ENCODE measurements at places on chromosomes 4 and X.

- no peak for DNase-seq
Measured at GRCh38 chrX:34147345-34147744, 15.2 kb upstream of the FAM47A start.

DNA sequence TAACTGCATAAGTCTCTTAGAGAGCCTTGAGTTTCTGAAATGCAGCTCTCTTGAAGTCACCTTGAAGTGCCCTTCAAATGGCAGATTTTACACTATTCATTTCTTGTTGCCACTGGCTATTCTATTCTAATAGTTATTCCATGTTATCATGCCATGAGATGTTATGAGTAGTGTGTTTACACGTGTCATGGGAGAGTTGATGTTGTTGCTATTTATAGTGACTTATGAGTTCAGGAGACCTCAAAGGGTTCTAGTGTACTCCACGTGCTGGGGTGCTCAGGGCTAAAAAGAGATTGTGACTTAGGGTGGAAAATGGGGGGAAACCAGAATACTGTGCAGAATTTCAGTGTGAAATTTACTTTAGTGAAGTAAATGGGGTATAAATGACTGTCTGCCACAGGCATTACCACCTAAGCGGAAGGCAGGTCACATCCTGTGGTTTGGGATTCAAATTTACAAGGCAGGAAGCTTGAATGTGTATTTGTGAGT lies 77.1 kb upstream of the SLC4A4 start:
- DNase-seq = no peak

DNA sequence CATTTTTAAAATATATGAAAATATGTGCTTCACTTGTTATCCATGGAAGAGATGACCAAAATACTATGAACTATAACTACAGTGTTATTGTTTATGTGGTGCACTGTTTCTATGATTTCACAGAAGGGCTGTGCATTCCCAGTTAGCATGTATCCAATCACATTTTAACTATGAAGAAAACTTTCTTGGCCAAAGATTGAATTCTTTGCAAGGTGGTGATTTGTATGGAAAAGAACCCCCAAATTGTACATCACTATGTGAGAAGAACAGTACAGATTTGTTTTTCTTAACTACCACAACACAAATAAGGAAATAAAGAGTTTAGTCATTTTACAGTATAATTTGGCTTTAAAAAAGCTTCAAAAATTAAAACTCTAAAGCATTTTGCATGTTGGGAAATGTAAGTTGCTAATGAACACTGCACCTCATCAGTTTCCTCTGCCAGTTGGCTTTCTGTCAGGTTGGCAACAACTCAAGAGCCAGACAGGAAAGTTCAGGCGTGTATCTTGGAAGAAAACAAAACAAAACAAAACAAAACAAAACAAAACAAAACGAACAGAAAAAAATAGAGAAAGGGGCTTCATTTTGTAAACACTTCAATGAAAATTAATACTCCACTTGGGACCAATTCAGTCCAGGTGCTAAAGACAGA lies 237.0 kb downstream of the SCFD2 start:
- no peak for DNase-seq

GRCh38 chr4:52843958-52844357 lies 18.2 kb upstream of the RASL11B start:
- no peak for DNase-seq

GRCh38 chr4:65521666-65522065 lies 148.6 kb downstream of the EPHA5 start:
- DNase-seq = no peak

DNA sequence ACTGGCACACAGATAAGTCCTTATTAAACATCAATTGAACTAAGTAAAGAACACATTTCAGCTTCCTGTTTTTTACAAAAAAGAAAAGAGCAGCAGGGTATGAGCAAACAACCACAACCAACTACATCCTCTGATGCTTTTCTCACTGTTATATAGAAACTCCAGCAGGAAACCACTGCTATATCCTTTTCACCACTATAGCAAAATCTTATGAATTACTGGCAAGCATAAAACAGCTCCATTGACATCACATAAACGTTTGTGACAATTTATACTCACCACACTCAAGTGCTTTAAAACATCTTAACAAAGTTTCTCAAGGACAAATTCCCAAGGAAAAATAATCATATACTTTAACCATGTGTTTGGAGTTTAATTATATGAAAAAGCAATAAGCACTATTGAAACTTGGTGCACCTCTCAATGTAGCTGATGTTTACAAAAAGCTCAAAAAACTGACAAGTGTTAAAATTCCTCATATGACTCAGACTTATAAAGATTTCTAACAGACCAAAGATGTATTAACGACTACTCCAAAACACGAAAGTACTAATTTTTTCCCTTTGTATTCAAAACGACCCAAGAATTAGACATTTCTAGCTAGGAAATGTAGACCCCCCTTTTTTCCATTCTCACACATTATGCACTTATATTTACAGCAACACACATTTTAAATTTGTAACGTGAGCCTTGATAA lies 12.9 kb downstream of the GPRIN3 start:
- no peak for DNase-seq

All from NCI-H1436 treated with DMSO at 0.1 percent for 48 hours (cell line).